Left renal pelvis (tissue), 4 donors: ENCODE measurements at places on chromosomes 3 and 15.

DNA sequence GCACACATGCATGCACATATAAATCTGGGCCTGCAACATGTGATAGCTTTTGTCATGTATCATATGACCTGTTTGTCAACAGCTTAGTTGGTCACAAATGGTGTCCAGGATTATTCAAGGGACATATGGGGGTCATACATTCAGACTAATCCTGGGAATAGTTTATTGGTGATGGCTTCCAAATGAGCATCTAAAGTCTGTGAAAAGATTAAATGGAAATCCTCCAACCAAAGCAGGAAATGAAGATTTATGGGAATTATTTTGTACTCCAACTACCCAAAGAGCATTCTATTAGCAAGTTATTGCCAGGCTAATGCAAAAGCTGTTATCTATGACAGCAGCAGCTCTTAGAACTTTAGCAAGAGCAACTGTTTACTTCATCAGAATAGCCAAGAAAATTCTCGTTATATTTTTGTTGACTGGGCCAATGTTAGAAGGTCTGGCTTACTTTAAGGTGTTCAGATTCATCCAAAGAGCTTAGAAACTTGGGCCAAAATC lies 7.1 kb downstream of the FSTL1 start:
- no peak for DNase-seq

- peak; percentile 28 for DNase-seq
These were observed 77.9 kb upstream of the IGSF10 start for GRCh38 chr3:151538456-151539393.

DNA sequence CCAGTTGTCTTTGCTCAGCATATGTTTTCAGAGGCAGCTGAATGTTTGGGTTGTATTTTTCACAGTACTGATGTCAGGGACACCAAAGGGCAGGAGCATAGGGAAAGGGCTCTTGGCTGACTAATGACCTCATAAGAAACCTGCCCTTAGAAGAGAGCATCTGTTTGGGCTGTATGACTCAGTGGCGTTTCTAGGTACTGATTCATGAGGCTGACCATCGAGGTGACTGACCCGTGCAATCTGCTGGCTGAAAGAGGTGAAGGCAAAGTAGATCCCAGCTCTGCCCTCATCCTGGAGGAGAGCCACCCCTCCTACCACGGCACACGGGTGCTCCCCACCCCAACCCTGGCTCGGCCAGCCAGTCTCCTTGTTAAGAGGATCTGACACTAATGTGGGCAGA lies 8.3 kb downstream of the LMCD1 start:
- no peak for DNase-seq

DNA sequence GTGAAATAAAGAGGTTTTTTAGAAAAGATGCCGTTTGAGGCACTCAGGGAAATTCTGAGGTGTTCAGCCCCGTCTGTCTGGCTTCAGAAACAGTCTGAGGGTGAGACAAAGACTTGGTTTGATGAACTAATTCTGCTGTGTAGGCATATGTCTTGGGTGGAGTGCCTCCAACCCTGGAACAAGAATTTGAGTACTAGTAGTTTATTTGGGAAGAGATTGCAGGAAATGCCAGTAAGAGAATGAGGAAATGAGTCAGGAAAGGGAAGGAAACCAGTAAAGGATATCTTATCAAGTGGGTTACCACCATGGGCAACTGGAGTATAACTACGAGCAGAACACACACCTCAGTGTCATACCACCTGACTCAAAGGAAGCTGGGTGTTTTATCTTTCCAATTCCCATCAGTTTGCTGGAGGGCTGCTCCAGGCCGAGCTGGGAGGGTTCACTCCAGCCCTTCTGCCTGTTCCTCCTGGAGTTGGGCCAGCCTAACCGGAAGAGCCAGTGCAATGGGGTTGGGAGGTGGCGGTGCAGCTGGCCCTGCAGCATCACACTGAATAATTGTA lies 75.3 kb downstream of the TGFBR2 start:
- no peak for DNase-seq

DNA sequence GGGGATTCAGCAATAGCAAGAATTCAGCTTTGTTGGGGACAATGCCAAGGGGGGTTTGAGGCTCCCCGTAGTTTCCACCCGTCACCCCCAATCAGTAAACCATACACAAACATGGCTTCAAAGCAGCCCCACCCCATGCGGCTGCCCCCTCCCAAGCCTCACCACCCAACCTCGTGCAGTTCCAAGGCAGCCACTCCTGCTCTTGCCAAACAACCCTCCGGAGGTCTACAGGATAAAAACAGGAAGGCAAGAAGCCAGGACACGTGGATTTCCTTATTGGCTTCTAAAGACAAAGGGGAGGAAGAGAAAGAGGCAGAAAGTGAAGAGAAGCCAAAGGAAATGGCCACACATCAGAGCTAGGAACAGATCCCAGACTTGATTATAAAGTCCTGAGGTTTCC lies 121.1 kb downstream of the SHQ1 start:
- DNase-seq: no peak

GRCh38 chr3:142595951-142596725 lies at the start of gene PLS1:
Gene PLS1 (plus strand): TSS chr3:142596393. CDS start chr3:142664238, 67,845 bp downstream.
- peak; percentile 70 for DNase-seq

GRCh38 chr3:59364496-59364895 lies 314.7 kb upstream of the CFAP20DC start:
- no peak for DNase-seq

GRCh38 chr3:99645277-99646106 lies 7.1 kb downstream of the COL8A1 start:
- no peak for DNase-seq

GRCh38 chr3:72141264-72141663 lies 356.3 kb upstream of the PROK2 start:
- no peak for DNase-seq

- no peak for DNase-seq
These were observed 251.0 kb downstream of the FAM43A start for GRCh38 chr3:194936659-194937058.
